ENCODE measurements at places on chromosomes 12 and 14. TPM values are rescaled to one million over a fixed set of nuclear protein-coding genes. Genes with fewer than 3 reads are reported as not detected.

DNA sequence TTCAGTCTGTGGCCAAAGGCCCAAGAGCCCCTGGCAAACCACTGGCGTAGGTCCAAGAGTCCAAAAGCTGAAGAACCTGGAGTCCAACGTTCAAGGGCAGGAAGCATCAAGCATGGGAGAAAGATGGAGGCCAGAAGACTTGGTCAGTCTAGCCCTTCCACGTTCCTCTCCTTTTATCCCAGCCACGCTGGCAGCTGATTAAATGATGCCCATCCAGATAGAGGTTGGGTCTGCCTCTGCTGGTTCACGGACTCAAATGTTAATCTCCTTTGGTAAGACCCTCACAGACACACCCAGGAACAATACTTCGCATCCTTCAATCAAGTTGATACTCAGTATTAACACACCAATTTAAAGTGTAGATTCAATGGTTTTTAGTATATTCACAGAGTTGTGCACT is 21.1 kb upstream of the OS9 start:
- no peak for DNase-seq

GRCh38 chr12:53977596-53978445 is 3.1 kb upstream of the HOTAIR start:
- no peak for DNase-seq

DNA sequence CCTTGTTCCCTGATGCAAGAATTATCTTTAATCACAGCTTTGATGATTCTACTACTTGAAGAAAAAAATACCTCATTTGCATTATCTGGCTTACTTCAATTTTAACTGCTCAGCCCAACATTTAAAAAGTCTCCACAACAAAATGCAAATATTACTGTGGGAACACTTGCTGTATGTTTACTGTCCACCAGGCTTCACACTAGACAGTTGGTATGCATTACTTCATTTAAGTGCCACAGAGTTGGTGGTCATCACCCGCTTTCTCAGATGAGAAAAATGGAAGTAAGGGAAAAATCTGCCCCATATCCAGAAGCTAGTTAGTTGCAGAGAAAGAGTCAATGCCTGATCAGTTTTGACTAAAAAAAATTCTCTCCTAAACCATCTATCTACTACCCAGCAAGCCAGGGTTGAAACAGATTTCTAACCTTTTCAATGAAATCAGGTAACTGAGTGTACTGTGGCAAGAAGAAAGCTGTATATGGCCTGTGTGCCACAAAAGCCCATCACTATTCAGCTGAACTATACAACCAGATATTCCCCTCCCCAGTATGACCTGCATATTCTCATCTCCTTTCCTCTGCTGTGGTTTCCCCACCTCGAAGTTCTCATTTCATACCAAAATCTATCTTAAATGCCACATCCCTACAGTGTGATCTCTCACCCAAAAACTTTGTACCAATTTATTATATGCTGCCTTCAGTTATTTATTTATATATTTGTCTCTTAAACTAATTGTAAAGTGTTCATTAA is 90.3 kb downstream of the ATP2B1 start:
- no peak for DNase-seq

GRCh38 chr12:93098077-93098476 is 169.0 kb upstream of the EEA1 start:
- DNase-seq = peak; percentile 90

- no peak for DNase-seq
Observed at GRCh38 chr12:43766291-43766690, 7.5 kb downstream of the IRAK4 start.

DNA sequence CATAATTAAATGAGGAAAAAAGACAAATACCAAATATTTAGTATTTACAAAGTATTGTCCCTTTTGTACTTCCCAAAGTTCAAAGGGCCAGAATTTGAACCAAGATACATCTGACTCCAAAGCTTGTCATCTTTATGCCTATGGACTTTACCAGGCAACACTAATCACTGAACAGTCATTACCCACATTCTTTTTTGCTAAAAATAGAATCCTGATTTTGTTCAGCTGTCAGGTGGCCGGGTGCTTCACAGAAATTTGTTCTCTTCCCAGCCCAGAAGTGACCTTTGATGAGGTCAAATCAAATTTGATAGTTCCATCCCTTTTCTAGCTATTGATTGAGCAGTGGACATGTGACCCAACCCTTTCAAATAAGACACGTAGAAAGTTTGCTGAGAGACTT is 121.6 kb downstream of the LLPH start:
- DNase-seq = no peak

- DNase-seq = no peak
Observed at GRCh38 chr14:76936483-76936882, 92.0 kb downstream of the IRF2BPL start.

- DNase-seq = no peak
Observed at GRCh38 chr12:18479256-18479655, 217.9 kb downstream of the PIK3C2G start.

DNA sequence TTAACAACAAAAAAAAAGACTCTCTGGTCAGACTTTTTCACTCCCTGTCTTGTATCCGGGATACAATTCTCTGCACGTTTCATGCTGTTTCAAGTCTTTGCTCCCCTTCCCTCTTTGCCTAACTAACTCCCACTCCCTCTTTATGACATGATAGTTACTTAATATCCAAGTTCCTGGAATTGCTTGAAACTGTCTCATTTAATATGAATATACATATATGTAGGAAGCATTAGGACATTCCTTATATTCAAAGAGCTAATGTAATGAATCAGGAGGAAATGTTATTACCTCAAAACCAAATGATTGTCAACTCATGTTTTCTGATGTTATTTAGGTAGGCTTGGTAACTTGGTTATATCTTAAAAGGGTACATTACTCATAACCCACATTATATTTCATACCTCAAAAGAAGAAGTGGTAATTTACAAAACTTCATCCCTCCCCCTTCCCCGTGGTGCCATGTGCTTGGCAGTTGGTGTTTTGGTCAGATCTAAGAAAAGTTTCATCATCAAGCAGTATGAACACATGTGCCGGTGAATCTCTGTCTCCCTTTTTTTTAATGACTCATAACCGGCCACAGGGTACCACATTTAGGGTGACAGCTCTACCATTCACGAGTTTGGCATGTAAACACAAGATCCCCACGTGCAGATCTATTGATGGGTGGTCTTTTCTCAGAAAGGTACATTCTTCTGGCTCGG is 56.5 kb downstream of the HCAR2 start:
- peak; percentile 81 for DNase-seq

GRCh38 chr12:48510111-48510510 is 15.3 kb upstream of the OR8S1 start:
- DNase-seq = no peak

DNA sequence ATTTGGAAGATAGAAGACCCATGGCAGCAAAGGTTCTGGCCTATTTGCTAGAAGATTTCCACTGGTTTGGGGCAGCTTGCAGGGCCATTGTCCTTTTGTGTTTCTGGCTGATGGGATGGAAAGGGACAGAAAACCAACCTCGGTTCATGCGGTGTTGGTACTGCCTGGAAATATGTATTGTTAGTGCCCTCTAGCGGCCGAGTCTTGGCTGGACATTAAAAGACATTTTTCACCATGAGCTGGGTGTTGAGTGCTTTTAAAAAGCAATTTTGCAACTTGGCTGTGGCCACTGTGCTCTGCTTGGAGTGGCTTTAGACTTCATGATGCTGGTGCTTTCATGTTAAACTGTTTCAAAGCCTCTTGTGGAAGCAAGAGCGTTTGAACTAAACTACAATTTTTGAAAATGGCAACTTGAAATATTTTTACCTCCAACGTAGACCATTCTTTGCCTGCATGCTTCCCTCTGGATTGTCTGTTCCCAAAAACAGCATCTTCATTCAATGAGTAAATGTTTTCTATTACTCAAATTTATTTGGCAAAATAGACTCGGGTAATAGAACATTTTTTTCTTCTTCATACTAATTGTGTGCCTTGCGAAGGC is 102.7 kb upstream of the TBX5 start:
- peak; percentile 66 for DNase-seq

- no peak for DNase-seq
Observed at GRCh38 chr12:2858944-2859421, 2.1 kb upstream of the TEX52 start.

- DNase-seq = no peak
Observed at GRCh38 chr12:96131230-96131788, 62.9 kb upstream of the ELK3 start.

GRCh38 chr14:63573581-63573980 is 30.4 kb upstream of the PPP2R5E start:
- DNase-seq = no peak

GRCh38 chr14:32408018-32408417 is 78.9 kb downstream of the AKAP6 start:
- DNase-seq = no peak

DNA sequence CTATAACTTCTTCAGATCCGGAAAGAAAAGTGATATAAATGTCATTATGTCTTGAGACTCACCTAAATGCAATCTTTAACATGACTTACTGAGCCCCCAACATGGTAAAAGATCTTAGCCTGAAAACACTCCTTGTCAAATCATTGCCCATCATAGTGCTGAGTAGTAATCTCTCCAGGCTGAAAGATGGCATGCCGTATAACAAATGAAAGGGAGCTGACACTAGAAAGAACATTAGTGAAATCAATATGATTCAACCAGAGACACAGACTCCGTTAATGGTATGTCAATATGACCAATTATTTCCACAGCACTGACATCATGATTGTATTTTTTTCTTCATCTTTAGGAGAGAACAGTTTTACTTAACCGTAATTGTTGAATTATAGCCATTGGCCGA is 54.4 kb downstream of the BICD1 start:
- no peak for DNase-seq

- peak; percentile 37 for DNase-seq
Observed at GRCh38 chr12:49331380-49332222, 5.4 kb downstream of the C1QL4 start.

- no peak for DNase-seq
Observed at GRCh38 chr12:69036999-69037398, 104.0 kb upstream of the CPM start.

DNA sequence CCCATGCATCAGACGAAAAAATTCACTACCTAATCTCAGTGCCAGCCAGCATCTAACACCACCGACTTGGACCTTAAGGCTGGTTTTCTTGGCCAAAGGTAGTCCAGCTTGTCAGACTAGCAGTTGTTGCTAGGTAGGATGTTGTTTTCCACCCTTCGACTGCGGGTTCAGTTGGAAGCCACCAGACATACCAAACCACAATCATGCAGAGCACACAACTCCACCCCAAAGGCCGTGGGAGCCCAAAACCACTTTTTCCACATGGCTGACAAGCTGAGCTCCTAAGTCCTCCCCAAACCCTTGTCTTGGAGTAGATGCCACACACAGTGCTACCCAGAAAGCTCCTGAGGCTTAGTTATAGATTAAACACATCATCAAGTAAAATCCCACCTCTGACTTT is 46.8 kb downstream of the LRIG3 start:
- DNase-seq = no peak

- no peak for DNase-seq
Observed at GRCh38 chr14:81342850-81343580, 57.1 kb downstream of the STON2 start.

- DNase-seq = no peak
Observed at GRCh38 chr12:96774496-96775256, 132.4 kb upstream of the NEDD1 start.

- DNase-seq = peak; percentile 84
Observed at GRCh38 chr12:54017878-54018467, 9.2 kb downstream of the HOXC8 start.

DNA sequence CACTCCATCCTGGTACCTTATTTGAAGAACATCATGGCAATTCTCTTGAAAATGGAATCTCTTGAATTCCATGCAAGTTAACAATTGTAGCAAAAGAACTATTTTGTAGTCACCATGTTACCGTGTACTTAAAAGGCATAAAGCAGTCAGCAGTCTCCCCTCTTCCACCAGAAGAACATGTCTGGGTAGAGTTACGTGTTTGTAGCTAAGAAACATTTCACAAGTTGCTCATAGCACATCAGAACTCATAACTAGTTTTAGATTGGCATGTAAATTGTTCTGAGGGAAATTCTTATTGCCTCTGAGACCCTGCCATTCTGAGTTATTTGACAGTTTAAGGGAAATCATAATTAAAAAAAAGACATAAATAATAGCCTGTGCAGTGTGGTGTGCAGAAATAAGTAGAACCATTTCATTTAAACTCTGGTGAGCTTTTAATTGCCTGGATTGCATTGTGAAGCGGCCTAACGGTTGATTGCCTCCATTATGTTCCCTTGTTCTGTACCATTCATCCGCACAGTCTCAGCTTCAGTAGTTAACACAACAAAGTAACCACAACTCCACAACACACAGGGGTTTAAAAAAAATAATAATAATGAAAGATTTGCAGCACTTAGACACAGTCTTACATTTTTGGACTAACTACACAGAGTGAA is 2.6 kb downstream of the LMO3 start:
- no peak for DNase-seq

GRCh38 chr12:47885012-47885501 is 19.7 kb downstream of the VDR start:
- DNase-seq = no peak

DNA sequence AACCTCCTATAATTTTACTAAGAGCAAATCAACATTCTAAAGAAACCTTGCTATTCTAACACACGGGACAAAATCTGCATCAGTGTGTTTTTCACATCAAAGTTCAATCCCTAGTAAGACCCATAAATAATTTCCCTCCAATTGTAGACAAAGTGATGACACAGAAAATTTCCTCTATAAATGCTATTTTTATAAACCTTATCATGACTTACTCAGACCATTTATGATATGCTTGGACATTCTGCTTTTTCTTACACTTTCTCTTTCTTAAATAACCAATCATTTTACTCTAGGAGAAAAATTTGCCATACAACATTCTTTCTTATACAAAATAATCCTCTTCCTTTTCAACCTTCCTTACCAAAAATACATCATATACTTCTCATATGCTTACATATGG is 67.0 kb downstream of the SDR9C7 start:
- no peak for DNase-seq

GRCh38 chr12:4648104-4648500 is 749 bp downstream of the AKAP3 start:
- DNase-seq = peak; percentile 65

- DNase-seq = no peak
Observed at GRCh38 chr12:3759878-3760277, 7.0 kb upstream of the CRACR2A start.

GRCh38 chr14:58994130-58994529 is 194.3 kb upstream of the DAAM1 start:
- DNase-seq = no peak

GRCh38 chr14:51188566-51189185 is 51.4 kb upstream of the TMX1 start:
- DNase-seq = no peak

- no peak for DNase-seq
Observed at GRCh38 chr12:68340404-68341270, 8.5 kb upstream of the MDM1 start.

WNT5B gene
- 0.33 TPM for polyA plus RNA-seq

CLEC6A gene
- 0.07 TPM for polyA plus RNA-seq

RHOJ gene
- polyA plus RNA-seq = not detected

RASSF8 gene
- 0.01 TPM for polyA plus RNA-seq

ERP27 gene
- 7.8 TPM for polyA plus RNA-seq

COX8C gene
- not detected for polyA plus RNA-seq

TCTN2 gene
- 7.8 TPM for polyA plus RNA-seq

ASIC1 gene
- polyA plus RNA-seq = not detected

CISTR gene
- polyA plus RNA-seq = not detected

LHX5 gene
- not detected for polyA plus RNA-seq

IL22 gene
- polyA plus RNA-seq = not detected

HAL gene
- polyA plus RNA-seq = 1.3 TPM

All from B cell (primary cell).